ENCODE measurements at places on chromosomes 16 and 17.

- DNase-seq: peak; percentile 18
These were observed 29.5 kb downstream of the TNFRSF13B start for GRCh38 chr17:16942141-16943031.

DNA sequence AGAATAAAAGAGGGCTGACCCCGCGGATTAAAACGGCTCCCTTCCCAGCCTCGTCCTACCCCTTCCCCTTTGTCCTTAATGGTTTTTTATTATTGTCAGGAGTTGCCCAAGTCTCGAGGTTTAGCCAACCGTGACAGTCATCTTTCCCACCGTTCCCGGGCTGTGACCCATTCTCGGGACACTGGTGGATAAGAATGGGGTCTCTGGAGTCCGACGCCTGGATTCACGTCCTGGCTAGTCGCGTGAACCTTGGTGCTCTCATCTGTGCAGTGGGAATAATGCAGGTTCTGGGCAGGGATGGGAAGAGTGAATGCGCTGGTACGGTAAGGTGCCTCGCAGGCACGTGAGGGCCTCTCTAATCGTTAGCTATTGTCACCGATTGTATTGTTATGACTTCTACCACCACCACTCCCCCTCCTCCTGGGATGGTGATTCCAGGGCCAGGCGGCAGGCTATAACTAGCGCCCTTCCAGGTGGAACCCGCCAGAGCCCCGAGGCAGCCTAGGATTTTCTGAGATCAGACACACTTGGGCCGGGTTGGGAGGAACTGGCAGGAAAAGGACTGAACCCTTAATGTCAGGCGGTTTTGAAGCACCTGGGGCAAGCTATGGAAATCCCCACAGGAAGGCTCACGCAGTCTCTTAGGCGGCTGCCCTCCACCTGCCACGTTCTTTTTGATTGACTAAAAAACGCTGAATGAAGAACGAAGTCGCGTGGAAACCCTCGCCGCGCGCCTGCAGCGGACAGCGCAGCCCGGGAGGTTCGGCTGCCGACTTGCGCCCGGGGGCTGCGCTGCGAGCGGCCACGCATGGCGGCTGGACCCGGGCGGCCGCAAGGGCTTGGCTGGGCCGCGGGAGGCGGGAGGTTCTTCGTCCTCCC, 2.7 kb downstream of the HS3ST3B1 start:
- DNase-seq: peak; percentile 47

- no peak for DNase-seq
These were observed 2.4 kb upstream of the ZNF18 start for GRCh38 chr17:11999696-12000095.

DNA sequence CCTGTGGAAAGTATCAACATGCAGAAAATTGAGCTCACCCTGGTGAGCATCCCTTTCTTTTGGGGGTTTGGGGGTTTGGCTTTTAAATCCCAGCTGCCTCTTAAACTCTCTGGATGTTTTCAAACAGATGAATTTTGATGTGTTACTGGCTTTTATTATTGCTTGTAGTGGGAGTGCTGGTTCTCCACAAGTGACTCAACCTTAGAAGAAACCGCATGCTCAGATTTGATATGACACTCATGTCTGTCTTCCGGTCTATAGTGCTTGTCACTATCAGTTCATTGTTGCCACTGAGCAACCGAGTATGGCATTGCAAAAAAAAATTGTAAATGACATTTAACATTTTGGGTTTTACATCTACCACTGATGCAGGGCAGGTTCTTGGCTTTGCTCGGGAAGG, 104.5 kb downstream of the HS3ST4 start:
- no peak for DNase-seq

- no peak for DNase-seq
These were observed 122.9 kb downstream of the ABCA8 start for GRCh38 chr17:68832109-68832802.

DNA sequence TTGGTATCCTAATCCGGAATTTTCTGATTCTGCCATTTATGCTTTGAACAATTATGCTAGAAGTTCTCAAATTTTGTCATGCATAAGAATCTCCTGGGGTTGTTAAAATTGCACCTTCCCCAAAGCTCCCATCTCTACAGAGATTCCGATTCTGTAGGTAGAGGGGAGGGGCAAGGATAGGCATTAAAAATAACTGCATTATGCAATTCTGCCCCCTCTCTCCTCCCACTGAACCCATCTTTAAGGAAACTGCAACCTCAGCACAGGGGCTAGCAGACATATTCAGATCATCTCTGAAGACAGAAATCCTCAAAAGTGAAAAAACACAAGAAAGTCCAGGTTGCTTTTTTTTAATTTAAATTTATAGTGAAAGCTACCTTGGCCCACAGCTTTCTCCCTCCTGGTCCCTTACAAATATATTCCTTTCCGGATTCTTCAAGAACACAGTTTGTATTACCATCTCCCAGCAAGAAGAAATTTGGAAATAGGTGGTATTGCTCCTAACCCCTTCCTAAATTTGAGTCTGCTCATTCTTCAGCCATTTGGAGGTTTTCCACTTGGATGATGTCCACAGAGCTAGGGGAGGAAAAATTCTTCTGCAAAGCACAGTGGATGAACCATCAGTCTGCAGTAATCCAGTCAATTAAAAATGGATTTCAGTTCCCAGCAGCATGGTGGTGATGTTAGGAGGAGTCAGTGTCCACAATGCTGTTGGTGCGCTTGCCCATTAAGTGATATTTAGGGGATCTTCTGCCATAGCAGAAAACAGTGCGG, 67.7 kb downstream of the RBFOX1 start:
- DNase-seq: no peak

GRCh38 chr17:48600244-48601098, 4.3 kb downstream of the HOXB6 start:
- no peak for DNase-seq

- DNase-seq: no peak
These were observed 4.8 kb upstream of the SP6 start for GRCh38 chr17:47855737-47856136.

DNA sequence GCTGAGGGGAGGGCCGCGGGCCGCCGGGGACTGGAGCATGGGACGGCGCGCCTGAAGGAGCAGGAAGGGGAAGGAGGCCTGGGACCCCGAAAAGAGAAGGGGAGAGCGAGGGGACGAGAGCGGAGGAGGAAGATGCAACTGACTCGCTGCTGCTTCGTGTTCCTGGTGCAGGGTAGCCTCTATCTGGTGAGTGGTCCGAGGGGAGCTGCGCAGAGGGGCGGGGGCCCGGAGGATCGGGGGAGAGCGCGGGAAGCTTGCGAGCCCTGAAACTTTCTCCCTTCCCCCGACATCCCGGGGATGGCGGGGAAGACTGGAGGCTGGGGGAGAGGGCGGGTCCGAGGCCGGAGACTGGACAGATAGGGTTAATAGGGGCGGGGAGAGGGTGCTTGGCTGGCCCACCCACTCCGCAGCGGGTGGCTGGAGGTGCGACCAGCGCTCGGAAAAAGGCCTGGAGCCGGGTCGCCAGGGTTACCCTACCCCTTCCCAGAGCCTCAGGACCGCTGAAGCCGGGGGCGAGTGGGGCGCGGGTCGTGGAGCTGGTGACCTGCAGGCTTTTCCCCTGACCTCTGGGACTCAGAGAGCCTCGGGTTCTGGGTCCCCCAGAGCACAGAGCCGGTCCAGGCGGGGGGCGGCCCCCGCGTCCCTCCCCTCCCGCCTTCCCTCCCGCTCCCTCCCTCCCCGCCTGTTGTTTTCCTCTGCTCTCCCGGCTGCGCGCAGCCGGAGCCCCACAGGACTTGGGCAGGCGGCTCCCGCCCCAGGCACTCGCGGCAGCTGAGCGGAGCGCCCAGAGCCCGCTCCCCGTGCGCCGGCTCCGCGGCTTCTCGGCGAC, 631 bp downstream of the NXPH3 start:
- peak; percentile 66 for DNase-seq

GRCh38 chr16:51184702-51185433, 33.8 kb upstream of the SALL1 start:
- no peak for DNase-seq

- DNase-seq: peak; percentile 99
These were observed 65.5 kb upstream of the CREBBP start for GRCh38 chr16:3945751-3946603.

- DNase-seq: peak; percentile 82
These were observed 40.8 kb downstream of the SPOP start for GRCh38 chr17:49637050-49637449.

DNA sequence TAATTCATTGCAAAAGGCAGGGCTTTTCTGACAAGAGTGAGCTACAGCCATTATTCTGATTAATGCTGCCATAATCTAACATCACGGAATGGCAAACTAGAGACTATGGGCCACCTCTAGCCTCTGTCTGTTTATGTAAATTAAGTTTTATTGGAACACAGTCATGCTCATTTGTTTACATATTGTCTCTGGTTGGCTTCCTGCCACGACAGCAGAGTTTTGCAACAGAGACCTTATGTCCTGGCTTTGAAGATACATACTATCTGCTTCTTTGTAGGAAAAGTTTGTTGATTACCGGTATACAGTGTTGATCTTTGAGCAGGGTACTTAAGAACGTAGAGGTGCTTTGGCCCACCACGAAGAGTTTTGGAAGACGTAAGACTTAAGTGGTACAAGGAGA, 715.9 kb upstream of the RBFOX1 start:
- DNase-seq: peak; percentile 43

DNA sequence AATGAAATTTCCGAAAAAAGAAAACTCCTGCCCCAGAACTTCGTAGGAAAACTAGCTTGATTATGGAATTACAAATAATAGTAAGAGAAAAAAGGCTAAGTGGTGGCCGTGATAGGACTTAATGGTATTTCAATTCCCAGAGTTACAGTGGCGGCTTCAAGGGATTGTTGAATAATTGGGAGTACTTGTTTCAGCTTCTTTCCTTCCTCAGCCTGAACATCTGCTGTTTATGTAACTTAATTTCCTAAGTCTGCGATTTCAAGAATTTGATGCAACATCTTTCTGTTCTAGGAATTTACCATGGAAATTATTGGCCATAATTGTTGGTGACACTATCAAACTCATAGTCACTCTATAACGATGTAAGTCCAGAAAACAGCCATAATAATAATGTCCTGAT, 684 bp upstream of the APPBP2 start:
- peak; percentile 10 for DNase-seq

DNA sequence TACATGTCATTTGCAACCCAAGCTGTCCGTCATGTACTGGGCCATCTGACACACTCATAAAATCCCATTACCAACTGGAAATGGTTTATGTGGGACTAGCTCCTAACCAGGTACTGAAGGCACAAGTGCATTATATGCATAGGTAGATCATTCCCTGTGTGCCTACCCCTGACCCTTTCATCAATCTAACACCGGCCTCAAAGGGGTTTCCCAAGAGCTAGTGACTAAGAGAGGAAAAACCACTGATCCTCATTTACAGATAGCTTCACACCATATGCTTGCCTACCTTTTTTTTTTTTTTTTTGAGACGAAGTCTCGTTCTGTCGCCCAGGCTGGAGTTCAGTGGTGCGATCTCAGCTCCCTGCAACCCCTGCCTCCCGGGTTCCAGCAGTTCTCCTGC, 449.8 kb downstream of the SLC39A11 start:
- DNase-seq: no peak

DNA sequence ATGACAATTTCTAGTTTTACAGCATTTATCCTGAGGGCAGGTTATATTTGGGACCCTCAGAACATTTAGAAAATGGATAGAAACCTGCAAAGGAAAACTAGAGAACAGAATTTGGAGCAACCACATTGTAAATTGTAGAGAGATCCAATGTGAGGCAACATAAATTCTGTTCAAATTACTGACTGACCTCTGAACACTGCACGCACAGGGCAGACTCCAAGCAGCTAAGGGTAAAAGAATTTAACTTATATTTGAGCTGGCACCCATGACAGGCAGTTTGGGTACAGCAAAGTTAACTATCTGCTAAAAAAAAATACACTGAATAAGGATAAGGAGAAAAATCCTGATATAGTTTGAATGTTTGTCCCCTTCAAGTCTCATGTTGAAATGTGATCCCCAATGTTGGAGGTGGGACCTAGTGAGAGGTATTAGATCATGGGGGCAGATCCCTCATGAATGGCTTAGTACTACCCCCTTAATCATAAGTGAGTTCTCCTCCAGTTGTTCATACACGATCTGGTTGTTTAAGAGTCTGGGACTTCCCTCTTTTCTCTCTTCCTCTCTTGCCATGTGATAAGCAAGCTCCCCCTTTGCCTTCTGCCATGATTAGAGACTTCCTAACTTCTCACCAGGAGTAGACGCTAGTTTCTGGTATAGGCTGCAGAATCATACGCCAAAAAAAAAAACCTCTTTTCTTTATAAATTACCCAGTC, 75.7 kb downstream of the FBXL20 start:
- DNase-seq: no peak

DNA sequence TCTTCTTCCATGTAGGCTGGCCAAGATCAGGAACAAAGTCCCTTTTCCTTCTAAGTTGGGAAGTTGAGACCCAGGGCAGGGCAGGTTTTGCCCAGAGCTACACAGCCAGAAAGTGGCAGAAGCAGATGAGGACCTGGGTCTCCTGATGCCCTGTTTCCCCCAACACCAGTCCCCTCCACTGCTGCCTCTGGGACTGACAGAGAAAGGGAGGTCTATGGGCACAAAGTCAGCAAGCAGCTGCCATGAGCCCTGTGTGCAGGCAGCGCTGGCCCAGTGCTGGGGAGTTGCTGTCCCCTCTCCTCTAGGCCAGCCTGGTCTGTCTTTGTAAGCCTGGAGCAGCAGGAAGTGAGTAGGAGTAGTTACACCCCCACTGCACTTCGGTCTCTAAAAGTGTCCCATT, 46.9 kb upstream of the NKD1 start:
- no peak for DNase-seq

DNA sequence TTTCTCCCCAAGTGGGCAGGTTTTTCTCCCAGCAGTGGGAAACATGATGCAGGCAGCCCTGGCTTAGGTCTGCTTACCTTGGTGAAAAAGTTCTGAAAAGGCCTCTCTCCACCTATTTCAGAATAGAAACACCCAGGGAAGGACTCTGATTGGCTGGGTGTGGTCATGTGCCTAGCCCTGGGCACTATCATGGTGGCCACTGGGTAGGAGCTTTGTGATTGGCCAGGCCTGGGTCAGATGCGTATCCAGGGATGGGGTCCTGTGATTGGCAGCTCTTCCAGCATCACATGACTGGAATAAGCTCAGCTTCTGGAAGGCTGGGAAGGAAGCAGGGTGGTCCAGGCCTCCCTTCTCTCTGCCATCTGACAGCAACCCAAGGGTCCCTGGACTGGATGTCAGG, 53.5 kb downstream of the ZDHHC7 start:
- no peak for DNase-seq

DNA sequence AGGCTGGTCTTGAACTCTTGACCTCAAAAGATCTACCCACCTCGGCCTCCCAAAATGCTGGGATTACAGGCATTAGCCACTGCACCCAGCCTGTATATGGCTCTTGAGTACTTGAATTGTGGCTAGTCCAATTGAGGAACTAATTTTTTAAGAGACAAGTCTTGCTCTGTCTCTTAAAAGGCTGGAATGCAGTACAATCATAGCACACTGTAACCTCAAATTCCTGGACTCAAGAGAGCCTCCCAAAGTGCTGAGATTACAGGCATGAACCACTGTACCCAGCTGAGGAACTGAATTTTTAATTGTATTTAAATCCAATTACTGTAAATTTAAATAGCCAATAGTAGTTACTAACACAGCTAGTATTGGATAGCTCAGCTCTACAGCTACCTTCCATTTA, 50.6 kb downstream of the MED13 start:
- no peak for DNase-seq

- DNase-seq: no peak
These were observed 1.5 kb downstream of the CPNE2 start for GRCh38 chr16:57093666-57094564.
